ENCODE measurements at places on chromosomes 2 and 18. TPM values are rescaled to one million over a fixed set of nuclear protein-coding genes. Genes with fewer than 3 reads are reported as not detected.

- H3K36me3 ChIP-seq: peaks cover 24% of the 10 kb centered on the region
- no peak for DNase-seq
- no peak overlapping the region for H3K27ac ChIP-seq
- H3K27me3 ChIP-seq: no peaks in the 10 kb centered on the region
These were observed 427.9 kb upstream of the HNRNPA3 start for GRCh38 chr2:176784633-176785200.

GRCh38 chr2:189541591-189541990 lies 39.0 kb downstream of the SLC40A1 start:
- DNase-seq: no peak
- no peak overlapping the region for H3K4me3 ChIP-seq
- peaks cover 4% of the 10 kb centered on the region for H3K27me3 ChIP-seq
- H3K4me1 ChIP-seq: no peaks in the 10 kb centered on the region
- no peaks in the 10 kb centered on the region for H3K36me3 ChIP-seq
- H3K27ac ChIP-seq: no peak overlapping the region

DNA sequence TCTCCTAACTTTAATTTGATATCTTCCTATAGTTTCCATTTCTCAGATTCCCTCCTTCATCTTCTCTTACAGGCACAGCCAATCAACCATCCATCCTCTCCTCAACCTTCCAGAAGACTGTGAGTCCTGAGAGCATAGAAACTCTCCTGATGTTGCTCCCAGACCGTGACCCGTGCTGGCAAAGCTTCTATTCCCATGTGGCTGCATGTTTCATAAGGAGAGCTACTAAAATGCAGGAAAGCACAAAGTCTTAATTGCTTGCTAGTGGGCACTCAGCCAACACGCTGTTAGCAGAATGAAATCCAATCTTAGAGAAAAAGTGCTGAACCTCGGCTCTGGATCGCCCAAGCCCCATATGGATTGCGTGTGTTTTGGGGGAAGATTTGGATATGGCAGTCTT lies 1244.7 kb upstream of the ZEB2 start:
- no peak overlapping the region for H3K4me3 ChIP-seq
- H3K4me1 ChIP-seq: no peaks in the 10 kb centered on the region
- no peak overlapping the region for H3K27ac ChIP-seq
- no peaks in the 10 kb centered on the region for H3K36me3 ChIP-seq
- no peaks in the 10 kb centered on the region for H3K27me3 ChIP-seq
- no peak for DNase-seq

- peaks cover 3% of the 10 kb centered on the region for H3K27me3 ChIP-seq
- DNase-seq: no peak
- peaks cover 3% of the 10 kb centered on the region for H3K4me1 ChIP-seq
- no peaks in the 10 kb centered on the region for H3K36me3 ChIP-seq
These were observed 23.8 kb upstream of the ODC1 start for GRCh38 chr2:10471955-10472354.

DNA sequence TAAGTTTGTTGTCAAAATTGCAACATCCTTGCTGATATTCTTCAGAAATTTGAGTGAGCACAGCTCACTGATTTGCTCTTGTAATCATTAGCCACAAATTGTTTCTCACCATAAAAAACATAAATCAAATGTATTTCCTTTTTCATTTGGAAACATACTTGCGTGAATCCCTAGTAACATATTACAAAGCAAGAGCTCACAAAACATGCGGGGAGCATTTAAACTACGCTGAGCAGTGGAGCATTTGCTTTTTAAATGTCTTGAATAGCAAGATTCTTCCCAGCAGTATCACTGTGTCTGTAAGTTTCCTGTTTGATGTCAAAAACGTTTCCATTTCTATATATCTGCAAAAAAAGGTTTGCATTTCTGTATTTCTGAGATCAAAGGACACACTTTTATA lies 788.3 kb upstream of the SALL3 start:
- no peak for DNase-seq
- H3K4me1 ChIP-seq: no peaks in the 10 kb centered on the region
- H3K36me3 ChIP-seq: no peaks in the 10 kb centered on the region
- H3K27me3 ChIP-seq: peaks cover 2% of the 10 kb centered on the region
- H3K4me3 ChIP-seq: no peak overlapping the region

DNA sequence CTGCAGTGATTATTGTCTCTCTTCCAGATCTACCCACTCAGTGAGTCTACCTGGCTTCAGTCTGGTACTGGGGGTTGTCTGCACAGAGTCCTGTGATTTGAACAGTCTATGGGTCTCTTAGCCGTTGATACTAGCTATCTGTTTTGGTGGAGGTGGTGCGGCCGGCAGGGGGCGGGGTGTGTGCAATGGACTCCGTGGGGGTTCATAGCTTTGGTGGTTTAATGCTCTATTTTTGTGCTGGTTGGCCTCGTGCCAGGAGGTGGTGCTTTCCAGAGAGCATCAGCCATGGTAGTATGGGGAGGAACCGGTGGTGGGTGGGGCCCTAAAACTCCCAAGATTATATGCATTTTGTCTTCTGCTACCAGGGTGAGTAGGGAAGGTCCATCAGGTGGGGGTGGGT lies 1120.1 kb upstream of the FAM98A start:
- H3K4me1 ChIP-seq: no peaks in the 10 kb centered on the region
- H3K4me3 ChIP-seq: no peak overlapping the region
- no peaks in the 10 kb centered on the region for H3K36me3 ChIP-seq

- DNase-seq: no peak
- H3K4me3 ChIP-seq: no peak overlapping the region
- H3K4me1 ChIP-seq: peaks cover 67% of the 10 kb centered on the region
- H3K36me3 ChIP-seq: no peaks in the 10 kb centered on the region
- no peak overlapping the region for H3K27ac ChIP-seq
These were observed 2.9 kb downstream of the SERTAD2 start for GRCh38 chr2:64650722-64651338.

GRCh38 chr18:13713455-13714055 lies 12.8 kb downstream of the FAM210A start:
- no peaks in the 10 kb centered on the region for H3K27me3 ChIP-seq
- H3K4me1 ChIP-seq: peaks cover 12% of the 10 kb centered on the region
- H3K4me3 ChIP-seq: no peak overlapping the region
- no peak for DNase-seq
- peak overlapping the region; percentile 30 for H3K27ac ChIP-seq
- no peaks in the 10 kb centered on the region for H3K36me3 ChIP-seq

The FLACC1 gene
- 0.46 TPM for polyA plus RNA-seq

All from immature natural killer cell (primary cell).